ENCODE measurements at places on chromosomes 7 and 10. TPM values are rescaled to one million over a fixed set of nuclear protein-coding genes. Genes with fewer than 3 reads are reported as not detected.

DNA sequence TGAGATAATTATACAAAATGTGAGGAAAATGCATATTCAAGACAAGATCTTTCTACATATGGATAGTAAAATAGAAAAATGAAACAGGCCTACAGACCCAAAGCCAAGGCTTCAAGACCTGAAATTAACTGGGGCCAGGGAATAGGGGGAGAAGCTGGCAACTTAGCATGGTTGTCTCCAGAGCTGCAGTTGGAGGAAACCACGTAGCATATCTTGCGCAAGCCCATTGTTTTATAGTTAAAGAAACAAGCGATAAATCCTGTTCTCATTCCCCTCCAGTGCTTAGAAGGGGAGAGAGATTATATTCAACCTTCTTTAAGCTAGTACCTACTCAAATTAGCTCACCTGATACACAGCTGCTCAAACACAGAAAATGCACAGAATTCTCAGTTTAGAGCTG is 197.1 kb downstream of the SORCS1 start:
- DNase-seq: no peak

DNA sequence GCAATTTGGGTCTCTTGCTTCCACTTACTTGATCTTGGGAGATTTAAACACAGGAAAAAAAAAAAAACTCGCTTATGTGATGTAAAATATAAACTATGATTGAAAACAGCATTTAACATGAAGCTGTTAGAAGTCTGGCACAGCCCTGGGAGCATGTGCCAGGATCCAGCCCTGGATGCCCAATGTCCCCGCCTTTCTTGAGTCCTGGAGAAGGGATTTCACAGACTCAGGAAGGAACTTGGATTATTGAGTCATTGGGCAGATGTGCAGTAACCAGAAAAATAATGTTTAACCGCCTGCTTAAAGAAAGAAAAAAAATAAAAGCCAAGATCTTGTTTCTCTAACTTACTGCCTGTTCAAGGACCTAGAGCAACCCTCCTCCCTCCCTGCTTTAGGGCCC is 3.7 kb upstream of the JCAD start:
- DNase-seq: no peak

DNA sequence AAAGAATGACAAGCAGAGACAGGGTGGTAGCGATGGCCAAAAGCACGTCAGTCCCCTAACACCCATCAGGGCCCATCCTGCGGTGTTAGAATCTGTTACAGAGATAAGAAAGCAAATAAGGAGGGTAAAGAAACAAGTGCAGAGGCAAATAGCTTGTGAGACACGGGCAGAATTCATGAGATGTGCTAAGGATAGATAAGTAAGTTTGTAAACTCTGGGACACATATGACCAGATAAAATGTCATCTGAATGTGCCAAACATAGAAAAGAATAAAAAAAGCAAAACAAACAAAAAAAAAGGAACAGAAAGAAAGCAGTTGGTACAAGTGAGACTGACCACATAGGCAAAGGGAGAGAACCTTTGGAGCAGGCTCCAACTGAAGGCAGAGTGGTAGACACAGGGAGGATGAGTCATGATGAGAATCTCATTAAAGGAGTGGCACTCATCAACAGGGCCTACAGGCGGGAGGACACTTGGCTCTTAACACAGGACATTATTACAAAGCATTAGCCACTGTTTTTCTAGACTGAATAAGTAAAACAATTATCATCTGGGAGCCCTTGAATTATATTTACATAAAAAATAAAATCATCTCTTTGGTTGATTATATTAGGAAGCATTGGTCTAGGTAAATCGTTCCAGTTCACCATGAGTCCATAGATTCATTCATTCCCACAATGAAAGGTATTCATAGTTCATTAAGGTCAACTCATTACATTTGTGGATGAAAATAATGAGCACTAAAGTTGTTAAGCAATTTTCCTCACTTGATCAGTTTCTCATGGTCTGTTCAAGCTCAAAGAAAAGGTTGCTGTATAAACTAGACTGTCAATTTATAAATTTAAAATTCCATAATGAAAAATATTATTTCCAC is 21.5 kb upstream of the EPHB6 start:
- no peak for DNase-seq

GRCh38 chr7:94912085-94912484 is 4.7 kb downstream of the PPP1R9A start:
- DNase-seq: no peak

DNA sequence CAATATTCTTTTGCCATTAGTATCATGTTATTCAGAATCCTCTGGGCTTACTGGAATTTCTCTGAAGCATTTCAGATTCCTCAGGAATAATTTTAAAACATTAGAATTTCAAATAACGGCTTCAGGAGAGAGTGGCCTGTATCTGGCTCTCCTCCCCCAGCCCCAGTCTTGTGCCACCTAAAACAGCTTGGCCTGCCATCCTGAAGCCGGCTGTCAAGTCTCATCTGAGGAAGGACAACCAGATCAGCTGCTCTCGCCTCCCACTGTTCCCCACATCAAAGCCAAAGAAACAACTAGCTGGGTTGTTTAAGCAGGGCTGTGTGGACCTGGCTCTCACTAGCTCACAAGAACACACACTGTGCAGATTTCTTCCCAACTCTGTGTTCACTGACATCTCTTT is 178.2 kb downstream of the FGFR2 start:
- DNase-seq: no peak

- no peak for DNase-seq
These were observed 29.7 kb downstream of the UNC5B start for GRCh38 chr10:71241830-71242621.

- DNase-seq: no peak
These were observed 7.1 kb downstream of the CRYGN start for GRCh38 chr7:151432658-151433521.

DNA sequence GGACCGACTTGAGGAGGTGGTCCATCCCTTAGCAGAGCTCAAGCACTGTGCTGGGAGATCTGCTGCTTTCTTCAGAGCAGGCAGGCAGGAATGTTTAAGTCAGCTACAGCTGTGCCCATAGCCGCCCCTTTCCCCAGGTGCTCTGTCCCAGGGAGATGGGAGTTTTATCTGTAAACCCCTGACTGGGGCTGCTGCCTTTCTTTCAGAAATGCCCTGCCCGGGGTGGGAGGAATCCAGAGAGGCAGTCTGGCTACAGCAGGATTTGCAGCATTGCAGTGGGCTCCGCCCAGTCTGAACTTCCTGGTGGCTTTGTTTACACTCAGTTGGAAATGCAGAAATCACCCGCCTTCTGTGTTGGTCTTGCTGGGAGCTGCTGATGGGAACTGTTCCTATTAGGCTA is 51.2 kb upstream of the SEMA3A start:
- DNase-seq: peak; percentile 25

GRCh38 chr10:3781468-3782145 is 3.4 kb downstream of the KLF6 start:
- peak; percentile 43 for DNase-seq

GRCh38 chr10:69934768-69935167 is 117.9 kb upstream of the MACROH2A2 start:
- DNase-seq: no peak

- DNase-seq: no peak
These were observed 8.1 kb downstream of the FAM131B start for GRCh38 chr7:143354376-143354775.

DNA sequence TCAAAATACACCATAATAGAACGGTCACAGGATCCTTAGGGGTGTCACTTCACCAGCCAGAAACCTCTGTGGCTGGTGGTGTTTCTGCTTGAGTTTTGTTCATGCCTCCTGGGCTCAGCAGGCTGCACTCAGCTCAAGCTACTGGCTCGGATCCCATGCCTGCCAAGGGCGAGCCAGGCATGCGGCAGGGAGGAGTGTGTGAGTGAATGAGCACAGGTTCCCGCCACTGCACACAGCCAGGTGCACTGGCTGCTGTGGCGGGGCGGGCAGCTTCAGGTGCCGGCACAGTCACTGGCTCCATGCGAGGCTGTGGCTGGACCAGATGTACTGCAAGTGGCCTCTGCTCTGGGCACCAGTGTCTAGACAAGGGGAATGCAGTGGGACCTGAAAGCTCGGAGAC is 29.5 kb downstream of the CLDN12 start:
- DNase-seq: no peak

AOAH gene
- 24.7 TPM for total RNA-seq

RAMP3 gene
- total RNA-seq: 82.6 TPM

SCRN1 gene
- total RNA-seq: 85.6 TPM

PTN gene
- total RNA-seq: 12.0 TPM
